HAP-1 (cell line): ENCODE measurements at places on chromosomes 2 and 18.

- DNase-seq, result no peak
Measured at GRCh38 chr18:6650127-6650507, 79.4 kb upstream of the ARHGAP28 start.

DNA sequence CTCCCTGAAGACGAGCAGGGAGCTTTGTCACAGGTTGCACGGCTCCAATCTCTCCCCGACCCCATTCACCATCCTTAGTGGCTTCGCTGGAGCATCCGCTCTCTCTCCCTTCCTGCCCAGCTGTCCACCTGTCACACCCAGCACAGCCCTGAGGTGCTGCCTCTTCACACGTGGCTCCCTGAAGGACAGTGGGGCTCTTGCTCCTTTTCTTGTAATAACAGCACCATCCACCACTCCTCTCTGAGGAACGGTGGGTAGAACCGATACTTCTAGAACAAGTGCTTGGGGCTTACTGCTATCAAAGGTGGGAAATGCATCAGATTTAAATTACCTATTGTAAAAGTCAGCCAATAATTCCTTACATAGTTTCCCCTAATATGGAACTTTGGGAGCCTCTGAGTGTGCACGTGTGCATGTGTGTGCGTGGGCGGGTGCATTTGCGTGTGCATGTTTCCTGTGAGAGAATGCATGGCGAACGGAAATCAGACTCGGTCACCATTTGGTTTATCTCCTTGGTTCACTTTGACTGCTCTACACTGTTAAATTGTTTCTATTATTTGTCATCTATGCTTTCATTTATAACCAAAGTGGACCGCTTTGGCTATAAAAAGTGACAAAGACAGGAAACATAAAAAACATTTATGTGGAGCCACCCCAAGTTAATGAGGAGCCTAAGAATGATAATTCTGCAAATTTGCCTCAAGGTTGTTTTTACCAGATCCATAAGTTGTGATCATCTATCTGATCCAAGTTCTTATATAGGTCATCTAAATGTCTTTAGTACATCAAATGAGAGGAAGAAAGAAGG lies 39.1 kb downstream of the KLHL29 start:
- peak; percentile 5 for DNase-seq

DNA sequence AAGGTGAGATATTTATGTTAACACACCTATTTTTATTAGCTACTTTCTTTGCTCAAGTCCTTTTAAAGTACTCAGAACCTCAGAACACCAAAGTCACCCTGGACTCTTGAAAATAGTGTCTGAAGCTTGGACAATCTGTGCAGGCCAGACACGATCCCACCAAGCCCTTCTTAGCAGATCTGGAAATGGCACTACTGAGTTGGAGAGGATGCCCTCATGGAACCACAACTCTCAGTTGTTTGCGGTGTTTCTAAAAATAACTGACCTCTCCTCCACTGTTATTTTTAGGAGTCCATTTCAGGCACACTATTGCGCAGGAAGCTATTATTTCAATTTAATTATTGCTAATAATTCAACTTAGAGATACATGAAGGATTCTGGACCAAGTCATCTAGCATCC lies 103.5 kb upstream of the ITGB6 start:
- no peak for DNase-seq

GRCh38 chr2:133705287-133705686 lies 137.0 kb upstream of the NCKAP5 start:
- DNase-seq, result no peak

- DNase-seq, result no peak
Measured at GRCh38 chr2:237700512-237701032, 73.2 kb downstream of the LRRFIP1 start.

GRCh38 chr2:159716857-159717256 lies 4.6 kb downstream of the MARCHF7 start:
- DNase-seq, result no peak

GRCh38 chr2:225399504-225399903 lies at the start of gene NYAP2:
Gene NYAP2, plus strand, starts transcription at chr2:225399710. Its CDS starts 9,171 bp downstream, at chr2:225408881.
- DNase-seq, result no peak

- DNase-seq, result no peak
Measured at GRCh38 chr2:61460163-61460562, 10.7 kb downstream of the USP34 start.

GRCh38 chr2:113283704-113284284 lies 5.1 kb upstream of the PAX8 start:
- no peak for DNase-seq

DNA sequence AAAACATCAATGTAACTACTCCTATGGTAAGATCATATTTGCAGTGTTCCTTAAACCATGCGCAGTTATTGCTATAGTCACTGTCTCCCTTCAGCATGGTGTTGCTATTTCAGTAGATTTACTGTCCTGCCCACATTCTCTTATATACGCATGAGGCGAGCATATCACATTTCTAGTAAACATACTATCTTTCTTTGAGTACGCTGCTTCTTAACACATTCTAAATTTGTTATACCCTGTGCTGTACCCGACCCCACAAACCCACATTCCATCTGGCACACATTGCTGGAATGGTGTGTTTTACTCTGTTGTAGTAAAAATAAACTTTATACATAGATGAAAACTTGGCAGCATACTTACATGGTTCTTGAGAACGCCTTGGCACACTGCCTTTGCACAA lies 163.3 kb downstream of the QPCT start:
- no peak for DNase-seq

DNA sequence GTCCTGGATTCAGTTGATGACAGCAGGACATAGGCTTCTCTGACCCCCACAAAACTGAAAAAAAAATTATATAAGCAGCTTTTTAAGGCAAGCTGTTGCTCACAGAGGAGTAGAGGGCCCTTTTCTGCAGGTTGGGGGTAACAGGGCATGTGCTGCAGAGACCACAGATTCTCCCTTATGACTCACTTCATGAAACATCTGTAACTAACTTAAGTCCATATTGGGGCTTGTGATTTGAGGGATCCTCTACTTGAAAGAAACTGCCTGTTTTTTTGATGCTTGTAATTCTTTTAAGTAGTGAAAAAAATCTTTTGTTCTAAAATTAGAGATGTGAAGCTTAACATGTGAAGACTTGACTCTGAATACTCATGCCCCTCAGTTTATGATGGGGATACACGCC lies 33.4 kb downstream of the XRCC5 start:
- DNase-seq, result no peak

GRCh38 chr2:232240906-232241305 lies 137.6 kb upstream of the ALPP start:
- DNase-seq, result no peak

- no peak for DNase-seq
Measured at GRCh38 chr2:30722936-30723725, 84.1 kb downstream of the CAPN13 start.

GRCh38 chr2:71453404-71454220 lies at the start of gene DYSF:
Gene DYSF, plus strand, starts transcription at chr2:71453561.
- no peak for DNase-seq

DNA sequence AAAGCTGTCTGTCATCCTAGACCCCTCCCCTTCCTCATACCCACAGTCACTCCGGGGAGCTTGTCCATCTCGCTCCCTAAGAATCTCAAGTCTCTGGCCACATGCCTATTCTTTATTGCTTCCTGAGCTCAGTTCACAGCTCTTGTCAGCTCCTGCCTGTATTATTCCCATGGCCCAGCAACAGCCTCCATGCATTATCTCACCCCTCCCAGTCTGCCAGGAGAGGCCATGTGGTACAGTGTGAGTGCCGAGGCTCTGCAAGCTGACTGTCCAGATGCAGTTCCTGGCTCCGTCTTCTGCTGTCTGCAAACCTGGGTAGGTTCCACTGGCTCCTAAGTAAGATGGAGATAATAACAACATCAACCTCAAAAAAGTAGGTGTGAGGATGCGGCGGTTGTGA lies 79.7 kb downstream of the MRPS9 start:
- DNase-seq, result no peak

- no peak for DNase-seq
Measured at GRCh38 chr2:212392043-212392442, 146.6 kb downstream of the ERBB4 start.

- no peak for DNase-seq
Measured at GRCh38 chr2:173090973-173091660, 15.5 kb downstream of the MAP3K20 start.

DNA sequence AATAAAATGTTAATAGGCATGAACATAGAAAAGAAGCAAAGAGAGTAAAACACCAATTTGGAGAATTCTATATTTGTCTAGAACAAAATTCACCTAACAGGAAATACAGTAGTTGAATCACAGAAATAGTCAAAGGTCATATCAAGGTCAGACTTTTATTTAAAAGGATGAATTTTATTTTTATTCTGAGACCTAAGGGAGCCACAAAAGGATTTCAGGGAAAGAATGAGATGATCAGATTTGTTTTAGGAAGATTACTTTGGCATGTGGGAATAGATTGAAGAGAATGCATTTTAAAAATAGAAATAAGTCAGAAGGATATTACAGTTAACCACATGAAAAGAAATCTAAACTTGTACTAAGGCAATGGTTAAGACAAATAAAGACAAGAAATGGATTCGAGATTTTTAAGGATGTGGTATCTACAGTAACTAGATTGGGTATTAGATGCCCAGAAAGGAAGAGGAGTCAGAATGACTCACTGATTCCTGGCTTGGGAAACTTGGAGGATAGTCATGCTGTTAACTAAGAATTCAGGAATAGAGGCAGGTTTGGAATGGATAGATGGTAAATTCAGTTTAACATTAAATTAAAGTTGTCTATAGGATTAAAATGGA lies 56.0 kb downstream of the METTL4 start:
- DNase-seq, result no peak

DNA sequence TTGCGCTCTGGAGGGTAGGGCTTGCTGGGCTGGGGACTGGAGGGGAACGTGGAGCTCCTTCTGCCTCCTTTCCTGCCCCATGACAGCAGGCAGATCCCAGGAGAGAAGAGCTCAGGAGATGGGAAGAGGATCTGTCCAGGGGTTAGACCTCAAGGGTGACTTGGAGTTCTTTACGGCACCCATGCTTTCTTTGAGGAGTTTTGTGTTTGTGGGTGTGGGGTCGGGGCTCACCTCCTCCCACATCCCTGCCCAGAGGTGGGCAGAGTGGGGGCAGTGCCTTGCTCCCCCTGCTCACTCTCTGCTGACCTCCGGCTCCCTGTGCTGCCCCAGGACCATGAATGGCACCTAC lies 4.3 kb downstream of the GPR35 start:
- no peak for DNase-seq

DNA sequence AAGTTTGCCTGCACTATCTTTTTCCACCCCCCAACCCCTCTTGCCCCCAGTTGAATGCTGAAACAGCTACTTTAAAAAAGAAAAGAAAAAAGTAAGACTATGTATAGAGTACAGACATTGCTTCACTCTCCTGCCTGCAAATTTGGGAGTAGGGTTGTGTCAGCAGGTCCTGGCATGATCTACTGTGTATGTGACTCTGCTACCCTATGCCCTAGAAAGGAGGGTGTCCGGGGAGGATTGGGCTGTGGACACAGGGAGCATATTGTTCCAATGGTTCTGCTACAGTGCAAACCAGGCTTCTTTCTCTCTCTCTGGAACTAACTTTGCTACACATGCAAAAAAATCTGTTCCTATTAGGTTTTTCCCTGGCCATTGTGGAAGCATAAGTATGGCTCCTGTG lies 9.9 kb upstream of the ZEB2 start:
- DNase-seq, result no peak

DNA sequence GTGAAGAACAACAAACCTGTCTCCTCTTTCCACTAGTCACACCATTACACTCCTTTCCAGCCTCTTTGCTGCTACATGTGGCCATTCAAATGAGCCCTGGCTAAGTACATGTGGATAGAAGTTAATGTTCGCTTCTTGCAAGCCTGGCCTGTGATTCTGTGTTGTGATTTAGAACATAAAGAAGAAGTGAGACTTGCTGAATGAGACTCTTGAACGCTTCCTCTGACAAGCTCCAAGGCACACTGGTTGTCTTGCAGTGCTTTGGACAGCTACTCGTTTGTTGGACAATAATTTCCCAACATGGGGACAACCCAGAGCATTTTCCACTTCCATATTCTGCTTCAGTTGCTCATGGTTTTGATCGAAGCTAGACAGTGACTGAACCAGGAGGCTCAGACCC lies 57.3 kb downstream of the CCDC74A start:
- DNase-seq, result no peak
